ENCODE measurements at places on chromosomes 13 and 19. TPM values are rescaled to one million over a fixed set of nuclear protein-coding genes. Genes with fewer than 3 reads are reported as not detected.

VSIG10L gene
- 3.5 TPM for total RNA-seq

NKG7 gene
- 50.1 TPM for total RNA-seq

ASPDH gene
- total RNA-seq = not detected

PSG3 gene
- not detected for total RNA-seq

- DNase-seq = no peak
- peaks cover 48% of the 10 kb centered on the region for H3K36me3 ChIP-seq
- H3K4me1 ChIP-seq = no peaks in the 10 kb centered on the region
- no peaks in the 10 kb centered on the region for H3K27me3 ChIP-seq
- no peak overlapping the region for H3K27ac ChIP-seq
- no peak overlapping the region for H3K4me3 ChIP-seq
Observed at GRCh38 chr19:3518255-3518654, 12.1 kb downstream of the FZR1 start.

- no peaks in the 10 kb centered on the region for H3K36me3 ChIP-seq
- H3K27me3 ChIP-seq = no peaks in the 10 kb centered on the region
- no peak overlapping the region for H3K4me3 ChIP-seq
Observed at GRCh38 chr13:29754473-29754806, 96.0 kb downstream of the UBL3 start.

GRCh38 chr13:58528351-58528750, 896.8 kb downstream of the PCDH17 start:
- no peaks in the 10 kb centered on the region for H3K36me3 ChIP-seq
- DNase-seq = no peak
- H3K27ac ChIP-seq = no peak overlapping the region
- H3K4me3 ChIP-seq = no peak overlapping the region

- H3K4me3 ChIP-seq = no peak overlapping the region
- no peaks in the 10 kb centered on the region for H3K4me1 ChIP-seq
- H3K36me3 ChIP-seq = no peaks in the 10 kb centered on the region
- no peaks in the 10 kb centered on the region for H3K27me3 ChIP-seq
- DNase-seq = no peak
- no peak overlapping the region for H3K27ac ChIP-seq
Observed at GRCh38 chr13:78098249-78098648, 179.6 kb upstream of the EDNRB start.

FGF9 gene
- total RNA-seq = 1.6 TPM

GRCh38 chr13:41456768-41457588, at the start of gene RGCC:
Gene RGCC, plus strand, starts transcription at chr13:41457550. Its CDS starts 158 bp downstream, at chr13:41457708.
- peak; percentile 59 for DNase-seq
- no peaks in the 10 kb centered on the region for H3K4me1 ChIP-seq
- peaks cover 5% of the 10 kb centered on the region for H3K36me3 ChIP-seq
- H3K4me3 ChIP-seq = peak within 1 kb of the TSS; percentile 77
- H3K27ac ChIP-seq = peak within 1 kb of the TSS; percentile 83

DNAAF3 gene
- 0.76 TPM for total RNA-seq

CPAMD8 gene
- 17.3 TPM for total RNA-seq

- peaks cover 71% of the 10 kb centered on the region for H3K4me1 ChIP-seq
- peak overlapping the region; percentile 98 for H3K27ac ChIP-seq
- no peak overlapping the region for H3K4me3 ChIP-seq
Observed at GRCh38 chr19:41531438-41532311, 44.3 kb upstream of the CEACAM21 start.

GRCh38 chr13:31441800-31442510, 242.2 kb downstream of the B3GLCT start:
- no peak overlapping the region for H3K4me3 ChIP-seq
- H3K27ac ChIP-seq = no peak overlapping the region
- no peaks in the 10 kb centered on the region for H3K36me3 ChIP-seq
- H3K27me3 ChIP-seq = no peaks in the 10 kb centered on the region
- no peak for DNase-seq

MYADM gene
- total RNA-seq = 197 TPM

DNA sequence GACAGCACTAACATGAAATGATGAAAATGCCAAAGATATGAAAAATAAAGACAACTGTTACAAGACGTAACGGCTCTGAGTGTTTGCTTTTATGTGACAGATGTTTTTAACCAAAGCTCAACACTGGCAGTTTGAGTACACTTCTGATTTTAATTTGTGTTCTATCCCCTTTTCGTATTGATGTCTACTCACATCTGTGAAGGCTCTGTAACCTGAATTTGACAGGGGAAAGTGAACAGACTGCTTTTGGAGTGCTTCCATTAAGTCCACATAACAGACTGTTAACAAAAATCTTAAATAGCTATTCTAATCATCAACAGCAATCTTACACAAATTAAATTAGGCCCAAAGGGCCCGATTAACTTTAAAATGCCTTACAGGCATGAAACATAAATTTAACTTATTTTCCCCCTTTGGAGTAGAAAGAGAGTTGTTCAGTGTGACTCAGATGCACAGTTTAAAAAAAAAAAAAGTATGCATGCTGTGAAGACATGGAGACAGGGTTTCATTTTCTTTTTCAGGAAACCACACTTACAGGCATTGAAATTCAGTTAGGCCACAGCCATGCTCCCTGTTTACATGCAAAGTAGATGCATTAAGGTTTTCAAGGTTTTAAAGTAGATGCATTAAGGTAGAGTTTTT, 16.3 kb upstream of the RNASEH2B start:
- no peak overlapping the region for H3K4me3 ChIP-seq
- DNase-seq = no peak

BCL3 gene
- 79.9 TPM for total RNA-seq

NCCRP1 gene
- not detected for total RNA-seq

CGB5 gene
- total RNA-seq = 0.50 TPM

KIR3DL2 gene
- 0.20 TPM for total RNA-seq

DNA sequence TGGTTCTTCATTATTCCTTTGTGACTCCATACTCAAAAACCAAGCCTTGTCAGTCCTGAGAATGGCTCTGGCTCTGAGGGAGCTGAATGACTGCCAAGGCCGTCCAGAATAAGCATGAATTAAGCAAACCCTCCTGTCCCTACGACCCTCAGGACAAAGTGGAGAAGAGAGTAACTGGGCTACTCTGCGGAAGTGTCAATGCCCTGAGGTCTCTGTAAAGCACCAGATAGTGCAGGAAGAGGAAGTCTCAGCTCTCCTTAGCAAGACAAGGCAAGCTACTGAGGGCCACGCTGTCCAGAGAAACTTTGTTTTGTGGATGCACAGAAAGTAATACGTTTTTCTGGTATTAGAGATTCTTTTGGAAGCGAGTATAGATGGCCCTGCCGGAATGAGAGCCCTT, 94.1 kb downstream of the RNASEH2B start:
- no peak overlapping the region for H3K4me3 ChIP-seq
- H3K36me3 ChIP-seq = no peaks in the 10 kb centered on the region
- DNase-seq = no peak
- no peak overlapping the region for H3K27ac ChIP-seq

GRCh38 chr13:40194224-40194806, 472.1 kb downstream of the FOXO1 start:
- no peak overlapping the region for H3K4me3 ChIP-seq
- peaks cover 19% of the 10 kb centered on the region for H3K4me1 ChIP-seq
- peak; percentile 7 for DNase-seq
- no peaks in the 10 kb centered on the region for H3K27me3 ChIP-seq
- H3K27ac ChIP-seq = peak overlapping the region; percentile 68

SBSN gene
- 0.20 TPM for total RNA-seq

- H3K27me3 ChIP-seq = no peaks in the 10 kb centered on the region
- H3K27ac ChIP-seq = no peak overlapping the region
- H3K4me3 ChIP-seq = no peak overlapping the region
- no peaks in the 10 kb centered on the region for H3K36me3 ChIP-seq
- H3K4me1 ChIP-seq = no peaks in the 10 kb centered on the region
- no peak for DNase-seq
Observed at GRCh38 chr19:52366414-52366824, 3.3 kb upstream of the ZNF880 start.

- no peak overlapping the region for H3K27ac ChIP-seq
- H3K4me1 ChIP-seq = no peaks in the 10 kb centered on the region
- DNase-seq = no peak
- no peak overlapping the region for H3K4me3 ChIP-seq
- H3K27me3 ChIP-seq = no peaks in the 10 kb centered on the region
- H3K36me3 ChIP-seq = no peaks in the 10 kb centered on the region
Observed at GRCh38 chr13:32791545-32792172, 205.4 kb downstream of the PDS5B start.

- H3K27me3 ChIP-seq = no peaks in the 10 kb centered on the region
- no peak overlapping the region for H3K27ac ChIP-seq
- no peak overlapping the region for H3K4me3 ChIP-seq
- no peaks in the 10 kb centered on the region for H3K36me3 ChIP-seq
- DNase-seq = no peak
Observed at GRCh38 chr19:46574533-46574932, 26.6 kb upstream of the CALM3 start.

MIA gene
- 0.89 TPM for total RNA-seq

Data from left lung (tissue), 14 donors.